Progenitor cell of endocrine pancreas (in vitro differentiated cells): ENCODE measurements at places on chromosomes 2 and 18. TPM values are rescaled to one million over a fixed set of nuclear protein-coding genes. Genes with fewer than 3 reads are reported as not detected.

Gene C2orf92
- total RNA-seq = 15.9 and 17.4 TPM in 2 replicates

Gene RGPD3
- 0.07 and 0.38 TPM in 2 replicates for total RNA-seq

Gene CRYGD
- total RNA-seq = not detected in 2 replicates

DNA sequence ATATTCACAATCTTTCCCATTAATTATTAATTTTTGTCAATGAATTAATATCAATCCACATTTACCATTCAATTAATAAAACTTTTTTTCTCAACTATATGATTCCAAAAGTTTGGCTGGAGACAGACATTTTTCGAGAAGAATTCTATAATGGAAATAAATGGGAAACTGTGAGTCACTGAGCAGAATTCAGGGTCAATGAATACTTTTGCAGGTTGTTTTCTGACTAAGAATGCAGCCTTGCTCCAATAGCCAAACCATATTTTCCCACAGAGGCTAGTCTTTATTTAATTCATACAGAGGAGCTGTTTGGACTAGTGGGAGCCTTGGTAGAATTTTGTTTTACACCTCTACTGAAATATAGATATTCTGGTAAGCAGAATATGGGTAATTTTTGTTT is 82.3 kb downstream of the ARHGAP28 start:
- H3K36me3 ChIP-seq = peaks cover 7% of the 10 kb centered on the region
- no peak overlapping the region for H3K27ac ChIP-seq
- DNase-seq = no peak
- H3K4me1 ChIP-seq = peaks cover 28% of the 10 kb centered on the region
- H3K27me3 ChIP-seq = no peaks in the 10 kb centered on the region

DNA sequence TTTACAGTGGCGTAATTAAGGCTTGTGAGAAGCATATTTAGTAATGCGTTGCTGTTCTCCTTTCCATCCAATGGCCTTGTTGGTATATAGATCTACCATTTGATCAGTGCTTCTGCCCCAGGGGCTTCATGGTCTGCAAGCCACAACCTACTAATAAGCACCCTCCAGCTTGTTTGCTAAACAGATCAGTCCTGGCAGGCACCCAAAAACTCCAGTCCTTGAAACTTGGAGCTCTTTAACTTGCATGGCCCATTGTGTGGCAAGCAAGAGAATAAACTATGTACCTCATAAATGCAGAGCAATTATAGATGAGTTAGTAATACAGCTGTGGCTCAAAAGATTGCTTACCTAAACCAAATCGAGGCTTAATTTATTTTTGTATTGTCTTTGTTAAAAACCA is 158.5 kb downstream of the FTCDNL1 start:
- no peaks in the 10 kb centered on the region for H3K36me3 ChIP-seq
- no peak for DNase-seq
- no peaks in the 10 kb centered on the region for H3K27me3 ChIP-seq
- no peak overlapping the region for H3K27ac ChIP-seq

GRCh38 chr2:146867477-146867986 is 977.3 kb upstream of the ACVR2A start:
- H3K27me3 ChIP-seq = no peaks in the 10 kb centered on the region
- peaks cover 3% of the 10 kb centered on the region for H3K4me1 ChIP-seq
- no peak overlapping the region for H3K4me3 ChIP-seq
- H3K36me3 ChIP-seq = no peaks in the 10 kb centered on the region

GRCh38 chr2:26633351-26633945 is 7.7 kb downstream of the CIB4 start:
- H3K4me1 ChIP-seq = peaks cover 19% of the 10 kb centered on the region
- DNase-seq = no peak
- peaks cover 7% of the 10 kb centered on the region for H3K27me3 ChIP-seq
- H3K27ac ChIP-seq = no peak overlapping the region

DNA sequence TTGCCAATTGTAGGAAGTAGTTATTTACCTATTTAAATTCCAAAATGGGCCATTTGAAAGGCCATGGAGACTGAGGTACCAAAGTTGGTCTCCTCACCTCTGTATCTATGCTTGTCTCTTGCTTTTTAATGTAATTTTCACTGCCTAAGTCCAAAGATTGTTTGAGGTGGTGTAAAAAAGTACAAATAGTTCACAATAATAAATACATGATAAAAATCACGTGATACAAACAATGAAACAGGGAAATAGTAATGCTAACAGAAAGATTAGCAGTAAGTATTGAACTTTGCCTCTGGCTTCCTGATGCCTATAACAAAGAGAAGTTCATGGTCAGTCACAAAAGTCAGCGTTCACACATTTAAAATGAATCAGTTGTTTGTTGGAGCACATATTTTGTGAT is 67.6 kb downstream of the CNTNAP5 start:
- no peak overlapping the region for H3K27ac ChIP-seq
- peaks cover 48% of the 10 kb centered on the region for H3K4me1 ChIP-seq
- no peak overlapping the region for H3K4me3 ChIP-seq
- peaks cover 2% of the 10 kb centered on the region for H3K36me3 ChIP-seq
- DNase-seq = no peak

DNA sequence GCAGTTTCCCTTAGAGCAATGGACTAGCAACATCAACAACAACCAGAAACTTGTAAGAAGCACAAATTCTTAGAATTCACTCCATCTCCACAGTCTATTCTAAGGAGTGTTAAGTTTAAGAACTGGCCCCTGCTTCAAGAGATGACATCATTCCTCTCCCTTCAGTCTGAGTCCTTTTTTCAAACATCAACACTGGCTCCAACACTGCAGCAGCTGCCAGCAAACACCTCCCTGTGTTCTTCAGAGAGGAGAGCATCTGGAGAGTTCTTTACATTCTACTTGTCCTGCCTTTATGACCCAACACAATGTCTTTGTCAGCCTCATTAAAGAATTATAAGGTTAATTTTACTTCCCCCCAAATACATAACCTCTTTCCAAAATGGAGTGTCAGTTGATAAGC is 122.3 kb downstream of the HNMT start:
- no peak overlapping the region for H3K4me3 ChIP-seq
- H3K36me3 ChIP-seq = no peaks in the 10 kb centered on the region
- no peak for DNase-seq
- H3K4me1 ChIP-seq = peaks cover 14% of the 10 kb centered on the region
- H3K27me3 ChIP-seq = no peaks in the 10 kb centered on the region
- H3K27ac ChIP-seq = no peak overlapping the region

- no peak overlapping the region for H3K4me3 ChIP-seq
- peaks cover 11% of the 10 kb centered on the region for H3K4me1 ChIP-seq
- H3K27me3 ChIP-seq = peaks cover 4% of the 10 kb centered on the region
- H3K36me3 ChIP-seq = no peaks in the 10 kb centered on the region
These were observed 475.1 kb downstream of the TNS1 start for GRCh38 chr2:217527590-217528202.
